ENCODE measurements at places on chromosomes 4 and X.

GRCh38 chr4:55255179-55255578, 90.9 kb upstream of the SRD5A3 start:
- no peak overlapping the region for H3K27ac ChIP-seq
- H3K4me1 ChIP-seq = peaks cover 11% of the 10 kb centered on the region
- H3K27me3 ChIP-seq = peaks cover 6% of the 10 kb centered on the region
- no peaks in the 10 kb centered on the region for H3K36me3 ChIP-seq
- H3K4me3 ChIP-seq = no peak overlapping the region

- DNase-seq = peak; percentile 54
- no peak overlapping the region for H3K4me3 ChIP-seq
- H3K27me3 ChIP-seq = no peaks in the 10 kb centered on the region
- no peaks in the 10 kb centered on the region for H3K36me3 ChIP-seq
- H3K4me1 ChIP-seq = peaks cover 2% of the 10 kb centered on the region
Observed at GRCh38 chrX:40953369-40953768, 131.9 kb upstream of the USP9X start.

- H3K27me3 ChIP-seq = no peaks in the 10 kb centered on the region
- DNase-seq = no peak
- no peak overlapping the region for H3K27ac ChIP-seq
- H3K36me3 ChIP-seq = no peaks in the 10 kb centered on the region
Observed at GRCh38 chrX:155819525-155819924, 61.6 kb upstream of the VAMP7 start.

- H3K36me3 ChIP-seq = no peaks in the 10 kb centered on the region
- no peak for DNase-seq
- no peaks in the 10 kb centered on the region for H3K27me3 ChIP-seq
- H3K27ac ChIP-seq = no peak overlapping the region
- no peak overlapping the region for H3K4me3 ChIP-seq
- H3K4me1 ChIP-seq = no peaks in the 10 kb centered on the region
Observed at GRCh38 chrX:37995428-37995827, 10.9 kb upstream of the SYTL5 start.

DNA sequence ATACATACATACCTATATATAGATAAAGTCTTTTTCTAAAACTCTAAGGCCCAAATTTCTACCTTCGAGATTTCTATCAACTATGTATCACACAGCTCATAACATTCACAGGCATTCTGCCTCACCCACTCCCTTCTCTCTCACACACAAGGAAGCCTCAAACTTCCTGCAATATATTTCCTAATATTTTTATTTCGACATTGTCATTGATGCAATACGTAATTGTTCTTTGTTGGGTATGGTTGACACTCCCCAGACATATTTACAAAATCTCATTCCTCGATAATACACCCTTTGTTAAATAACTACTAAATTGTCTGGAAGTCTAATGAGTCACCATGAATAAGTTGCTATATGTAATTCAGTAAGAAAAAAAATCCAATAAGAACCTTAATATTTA, 143.5 kb downstream of the HNRNPD start:
- no peak overlapping the region for H3K27ac ChIP-seq
- H3K36me3 ChIP-seq = no peaks in the 10 kb centered on the region
- H3K4me3 ChIP-seq = no peak overlapping the region
- no peaks in the 10 kb centered on the region for H3K27me3 ChIP-seq
- DNase-seq = no peak

DNA sequence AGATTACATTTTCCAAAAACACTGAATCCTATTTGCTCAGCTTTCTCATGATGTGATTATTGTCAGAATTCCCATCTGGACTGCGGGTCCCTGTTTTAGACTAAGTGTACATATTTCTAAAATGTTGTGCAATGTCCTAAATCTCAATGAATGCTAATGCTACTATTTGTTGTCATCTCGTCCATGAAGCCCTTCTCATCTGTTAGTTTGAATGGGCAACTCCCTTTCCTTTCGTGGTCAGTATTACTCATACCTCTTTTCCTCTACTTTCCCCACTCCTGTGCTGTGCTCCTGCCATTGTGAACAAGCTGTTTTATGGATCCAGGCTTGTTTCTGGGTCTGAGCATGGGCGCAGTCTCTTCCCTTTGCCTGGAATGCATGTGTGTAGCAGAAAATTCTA, 91.0 kb downstream of the MID1 start:
- H3K27ac ChIP-seq = no peak overlapping the region
- no peak for DNase-seq
- H3K4me3 ChIP-seq = no peak overlapping the region

- H3K27me3 ChIP-seq = no peaks in the 10 kb centered on the region
- no peak overlapping the region for H3K4me3 ChIP-seq
- peaks cover 40% of the 10 kb centered on the region for H3K36me3 ChIP-seq
- peak; percentile 68 for DNase-seq
- peaks cover 35% of the 10 kb centered on the region for H3K4me1 ChIP-seq
- no peak overlapping the region for H3K27ac ChIP-seq
Observed at GRCh38 chr4:6873792-6874461, 35.7 kb upstream of the TBC1D14 start.

- no peaks in the 10 kb centered on the region for H3K27me3 ChIP-seq
- no peaks in the 10 kb centered on the region for H3K36me3 ChIP-seq
- no peak for DNase-seq
- H3K4me3 ChIP-seq = no peak overlapping the region
Observed at GRCh38 chr4:170157670-170158069, 67.9 kb upstream of the AADAT start.

GRCh38 chr4:172707622-172708021, 461.0 kb upstream of the GALNT7 start:
- H3K4me3 ChIP-seq = no peak overlapping the region
- no peaks in the 10 kb centered on the region for H3K27me3 ChIP-seq
- H3K4me1 ChIP-seq = no peaks in the 10 kb centered on the region
- no peak for DNase-seq

- H3K36me3 ChIP-seq = no peaks in the 10 kb centered on the region
- H3K4me3 ChIP-seq = no peak overlapping the region
- DNase-seq = no peak
- H3K27ac ChIP-seq = no peak overlapping the region
Observed at GRCh38 chr4:109610489-109610888, 50.4 kb downstream of the MCUB start.

- H3K27ac ChIP-seq = no peak overlapping the region
- H3K4me3 ChIP-seq = no peak overlapping the region
- no peak for DNase-seq
- H3K4me1 ChIP-seq = no peaks in the 10 kb centered on the region
Observed at GRCh38 chr4:2116687-2117400, 57.7 kb downstream of the NAT8L start.

DNA sequence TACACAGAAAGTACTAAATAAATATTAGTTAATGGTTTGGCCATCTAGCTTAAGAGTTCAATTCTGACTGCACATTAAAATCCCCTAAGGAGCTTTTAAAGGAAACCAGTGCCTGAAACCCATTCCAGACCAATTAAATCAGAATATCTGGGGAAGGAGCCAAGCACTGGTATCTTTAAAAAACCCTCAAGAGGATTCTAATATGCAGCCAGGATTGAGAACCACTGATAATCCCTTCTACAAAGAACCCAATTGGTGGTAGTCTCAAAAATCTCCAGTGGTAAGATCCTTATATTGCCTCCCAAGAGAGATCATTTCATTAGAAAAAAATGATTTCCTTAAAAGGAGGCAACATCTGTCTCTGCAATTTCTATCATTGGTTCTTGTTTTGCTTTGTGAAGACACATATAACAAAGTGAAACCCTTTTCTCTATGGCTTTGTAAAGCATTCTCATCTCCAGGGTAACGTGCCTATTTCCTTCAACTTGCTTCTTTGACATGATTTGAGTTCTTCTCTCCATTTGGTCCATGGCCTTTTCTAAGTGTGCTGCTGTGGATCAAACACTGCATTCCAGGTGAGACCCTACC, 3.5 kb downstream of the GPR34 start:
- no peaks in the 10 kb centered on the region for H3K36me3 ChIP-seq
- peaks cover 39% of the 10 kb centered on the region for H3K4me1 ChIP-seq
- no peak overlapping the region for H3K4me3 ChIP-seq
- H3K27me3 ChIP-seq = no peaks in the 10 kb centered on the region

DNA sequence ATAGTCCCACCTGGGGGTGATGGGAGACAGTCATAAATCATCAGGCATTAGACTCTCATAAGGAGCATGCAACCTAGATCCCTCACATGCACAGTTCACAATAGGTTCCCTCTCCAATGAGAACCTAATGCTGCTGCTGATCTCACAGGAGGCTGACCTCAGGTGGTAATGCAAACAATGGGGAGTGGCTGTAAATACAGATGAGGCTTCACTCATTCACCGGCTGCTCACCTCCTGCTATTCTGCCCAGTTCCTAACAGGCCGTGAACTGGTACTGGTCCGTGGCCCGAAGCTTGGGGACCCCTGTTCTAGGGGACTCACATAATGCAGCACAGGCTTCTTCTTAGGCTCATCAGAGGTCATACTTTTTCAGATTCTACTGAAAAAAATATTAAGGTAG, 625.9 kb upstream of the AGA start:
- H3K4me3 ChIP-seq = no peak overlapping the region
- H3K27me3 ChIP-seq = no peaks in the 10 kb centered on the region
- no peak for DNase-seq
- no peak overlapping the region for H3K27ac ChIP-seq

GRCh38 chr4:37538931-37539330, 147.2 kb downstream of the RELL1 start:
- DNase-seq = no peak
- H3K27me3 ChIP-seq = no peaks in the 10 kb centered on the region
- no peaks in the 10 kb centered on the region for H3K36me3 ChIP-seq
- H3K4me1 ChIP-seq = no peaks in the 10 kb centered on the region
- no peak overlapping the region for H3K27ac ChIP-seq
